A549 (cell line): ENCODE measurements at places on chromosomes 2 and 18.

GRCh38 chr18:59954755-59955156 is 55.0 kb downstream of the PMAIP1 start:
- DNase-seq, result peak; percentile 9

- DNase-seq, result no peak
Observed at GRCh38 chr2:8543383-8544170, 138.3 kb upstream of the ID2 start.

- no peak for DNase-seq
Observed at GRCh38 chr2:182920631-182921056, 54.2 kb upstream of the FRZB start.

GRCh38 chr18:69326094-69326493 is 74.6 kb upstream of the DOK6 start:
- no peak for DNase-seq

DNA sequence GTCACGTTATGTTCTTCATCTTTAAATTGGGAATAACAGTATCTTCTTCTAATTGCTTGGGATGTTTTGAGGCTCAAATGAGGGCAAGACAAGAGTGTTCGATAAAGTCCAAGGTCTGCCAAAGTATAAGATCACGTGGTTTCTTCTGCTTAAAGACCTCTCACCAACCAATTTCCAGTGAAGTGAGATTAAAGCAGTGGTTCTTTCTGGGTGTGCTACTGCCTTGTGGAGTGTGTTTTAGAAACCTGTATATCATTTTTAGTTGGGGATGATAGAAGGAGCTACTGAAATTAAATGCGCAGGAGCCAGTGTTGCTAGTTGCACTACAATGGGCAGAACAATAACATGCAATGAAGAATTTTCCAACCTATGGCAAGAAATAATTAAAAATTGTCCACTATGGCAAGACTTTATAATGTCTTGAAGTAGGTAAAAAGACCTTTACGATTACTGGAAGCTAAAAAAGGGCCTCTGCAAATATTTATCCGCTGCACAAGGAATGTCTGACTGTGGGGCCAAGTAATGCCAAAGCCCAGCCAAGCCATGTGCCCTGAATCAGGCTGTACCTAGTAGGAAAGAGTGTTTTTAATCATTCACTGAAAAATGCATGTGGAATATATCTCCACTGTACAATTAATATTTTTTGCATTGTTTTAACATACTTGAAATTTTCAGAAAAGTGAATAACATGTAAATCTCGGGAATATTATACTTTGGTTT is 244.5 kb upstream of the REG3G start:
- no peak for DNase-seq

GRCh38 chr2:239734436-239735005 is 290.6 kb downstream of the NDUFA10 start:
- DNase-seq, result no peak

- DNase-seq, result no peak
Observed at GRCh38 chr2:232532419-232532818, 6.5 kb downstream of the CHRND start.

DNA sequence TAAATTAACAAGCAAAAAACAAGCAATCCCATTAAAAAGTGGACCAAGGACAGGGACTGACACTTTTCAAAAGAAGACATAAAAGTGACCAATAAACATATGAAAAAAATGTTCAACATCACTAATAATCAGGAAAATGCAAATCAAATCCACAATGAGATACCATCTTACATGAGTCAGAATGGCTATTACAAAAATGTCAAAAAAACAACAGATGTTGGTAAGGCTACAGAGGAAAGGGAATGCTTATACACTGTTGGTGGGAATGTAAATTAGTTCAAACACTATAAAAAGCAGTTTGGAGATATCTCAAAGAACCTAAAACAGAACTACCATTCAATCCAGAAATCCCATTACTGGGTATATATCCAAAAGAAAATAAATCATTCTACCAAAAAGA is 78.2 kb downstream of the SUCLG1 start:
- DNase-seq, result no peak

DNA sequence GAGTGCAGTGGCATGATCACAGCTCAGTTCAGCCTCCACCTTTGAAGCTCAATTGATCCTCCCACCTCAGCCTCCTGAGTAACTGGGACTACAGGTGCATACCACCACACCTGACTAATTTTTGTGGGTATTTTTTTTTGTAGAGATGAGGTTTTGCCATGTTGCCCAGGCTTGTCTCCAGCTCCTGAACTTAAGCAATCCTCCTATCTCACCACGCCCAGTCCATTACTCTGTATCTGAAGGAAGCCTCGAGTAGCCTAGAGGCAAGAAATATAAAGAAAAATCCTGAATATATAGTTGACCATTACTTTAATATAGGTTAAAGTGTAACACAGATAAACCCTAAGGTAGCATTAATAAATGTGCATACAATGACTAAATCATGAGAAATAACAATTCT is 686.8 kb upstream of the PIK3C3 start:
- DNase-seq, result no peak

DNA sequence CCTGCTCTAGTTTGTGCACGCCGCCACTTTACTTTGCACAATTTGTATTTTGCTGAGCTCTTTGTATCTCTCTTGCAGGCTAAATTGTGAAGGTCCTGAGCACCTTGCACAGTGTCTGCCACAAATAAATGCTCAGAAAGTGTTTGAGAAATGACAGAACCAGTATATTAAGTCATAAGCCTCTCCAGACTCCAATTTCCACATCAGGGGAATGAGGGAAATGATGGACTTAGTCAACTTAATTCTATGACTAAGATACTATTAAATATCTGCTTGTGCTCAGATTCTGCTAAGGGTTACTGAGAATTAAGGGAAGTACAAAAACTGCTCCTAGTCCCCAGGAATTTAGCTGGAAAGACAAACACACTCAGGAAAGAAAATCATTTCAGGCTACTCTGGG is 239.1 kb upstream of the SLC14A2 start:
- no peak for DNase-seq
